ENCODE measurements at places on chromosomes 7 and 10. TPM values are rescaled to one million over a fixed set of nuclear protein-coding genes. Genes with fewer than 3 reads are reported as not detected.
A peak's percentile ranks its signal among the peaks of the same experiment; 100 is the strongest.

- no peak for DNase-seq
Measured at GRCh38 chr7:92244808-92245486, 767 bp downstream of the KRIT1 start.

GRCh38 chr7:111408724-111409123, 153.6 kb downstream of the IMMP2L start:
- DNase-seq = no peak

DNA sequence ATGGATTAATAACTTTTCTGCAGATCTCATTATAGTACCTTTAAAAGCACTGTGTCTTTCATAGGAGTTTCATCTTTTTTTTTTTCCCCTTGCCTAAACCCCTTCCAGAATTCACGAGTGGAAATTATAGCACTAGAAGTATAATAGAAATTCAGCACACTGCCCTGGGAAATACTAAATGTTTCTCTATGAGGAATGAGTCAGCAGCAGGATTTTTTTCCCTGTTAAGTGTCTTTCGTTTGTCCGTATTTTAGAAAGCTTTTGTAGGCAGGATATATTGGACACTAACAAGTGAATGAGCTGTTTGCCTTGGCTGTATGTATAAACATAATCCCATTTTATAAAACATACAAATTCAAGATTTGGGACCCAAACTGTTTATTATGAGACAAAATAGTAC, 105.8 kb downstream of the EXOC4 start:
- DNase-seq = peak; percentile 41

- DNase-seq = no peak
Measured at GRCh38 chr10:20945546-20946332, 48.6 kb upstream of the NEBL start.

DNA sequence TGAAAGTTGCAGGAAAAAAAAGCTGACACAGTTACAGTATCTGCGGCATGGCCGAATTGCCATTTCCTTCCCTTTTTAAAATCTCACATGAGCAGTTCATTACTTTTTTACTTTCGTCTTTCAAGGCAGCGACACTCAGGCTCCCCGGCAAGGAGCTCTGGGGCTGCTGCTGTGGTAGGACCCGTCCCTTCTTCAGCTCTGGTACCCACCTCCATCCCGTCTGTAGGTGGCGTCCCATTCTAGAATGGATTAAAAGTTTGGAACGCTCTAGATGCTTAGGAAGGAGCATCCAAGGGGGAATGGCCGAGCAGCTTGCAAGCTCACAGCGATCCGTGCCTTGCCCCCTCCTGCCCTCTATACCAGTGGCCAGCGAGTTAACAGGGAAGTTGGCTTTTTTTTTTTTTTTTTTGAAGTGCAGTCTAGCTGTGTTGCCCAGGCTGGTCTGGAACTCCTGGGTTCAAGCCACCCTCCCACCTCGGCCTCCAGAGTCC, 22.8 kb upstream of the TTYH3 start:
- peak; percentile 16 for DNase-seq

DNA sequence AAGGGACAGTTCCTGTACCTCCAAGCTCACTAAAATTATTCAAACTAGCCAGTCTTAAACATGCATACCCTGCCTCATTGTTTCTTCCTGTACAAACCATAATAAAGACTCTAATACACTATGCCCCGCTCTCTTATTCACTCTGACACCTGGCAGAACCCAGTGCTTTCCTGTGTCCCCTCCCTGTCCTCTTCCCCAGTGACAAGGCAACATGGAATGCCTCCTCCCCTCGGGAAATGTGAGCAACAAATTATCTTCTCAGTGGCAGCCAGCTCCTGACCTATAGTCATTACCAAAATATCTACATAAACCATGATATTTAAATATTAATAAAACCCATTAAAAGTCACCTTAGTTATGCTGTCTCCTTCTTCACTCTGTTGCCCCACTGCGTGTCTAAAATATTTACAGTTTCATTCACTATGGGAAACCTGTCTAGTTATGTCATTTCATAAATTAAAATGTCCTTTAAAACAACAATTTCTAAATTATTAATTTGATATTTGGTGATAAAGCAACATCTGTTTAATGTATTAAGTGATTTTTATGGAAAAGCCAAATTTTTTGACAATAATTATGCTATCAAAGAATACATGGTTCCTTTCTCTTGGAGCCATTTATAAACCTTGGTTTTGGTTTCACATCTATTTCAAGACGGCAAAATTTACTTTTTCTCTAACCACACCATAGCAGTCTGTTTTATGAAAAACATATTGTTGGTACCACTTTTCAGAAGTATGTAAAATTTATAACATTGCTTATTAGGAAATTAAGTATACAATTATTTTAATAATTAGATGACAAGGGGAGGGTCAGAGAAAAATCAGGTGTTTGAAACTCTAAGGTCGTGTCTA, 1355.2 kb downstream of the XPNPEP1 start:
- peak; percentile 8 for DNase-seq

DNA sequence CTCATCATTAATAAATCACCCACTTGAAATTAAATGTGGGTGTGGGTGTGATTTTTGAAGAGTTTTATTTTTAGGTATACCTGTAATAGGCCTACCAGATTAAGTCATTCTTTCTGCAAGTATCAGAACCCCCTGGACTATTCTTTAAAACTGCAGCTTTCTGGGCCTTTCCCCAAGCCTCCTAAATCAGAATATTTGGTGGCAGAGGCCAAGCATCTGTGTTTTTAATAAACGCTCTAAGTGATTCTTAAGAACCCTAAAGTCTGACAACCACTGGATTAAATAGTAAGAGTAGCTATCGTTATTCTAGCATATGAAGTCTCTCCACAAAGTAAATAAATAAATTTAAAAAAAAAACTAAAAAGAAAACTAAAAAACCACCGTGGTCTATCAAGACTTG, 703.0 kb upstream of the NRP1 start:
- DNase-seq = no peak

- peak; percentile 8 for DNase-seq
Measured at GRCh38 chr7:55307123-55307916, 57.8 kb upstream of the LANCL2 start.

DNA sequence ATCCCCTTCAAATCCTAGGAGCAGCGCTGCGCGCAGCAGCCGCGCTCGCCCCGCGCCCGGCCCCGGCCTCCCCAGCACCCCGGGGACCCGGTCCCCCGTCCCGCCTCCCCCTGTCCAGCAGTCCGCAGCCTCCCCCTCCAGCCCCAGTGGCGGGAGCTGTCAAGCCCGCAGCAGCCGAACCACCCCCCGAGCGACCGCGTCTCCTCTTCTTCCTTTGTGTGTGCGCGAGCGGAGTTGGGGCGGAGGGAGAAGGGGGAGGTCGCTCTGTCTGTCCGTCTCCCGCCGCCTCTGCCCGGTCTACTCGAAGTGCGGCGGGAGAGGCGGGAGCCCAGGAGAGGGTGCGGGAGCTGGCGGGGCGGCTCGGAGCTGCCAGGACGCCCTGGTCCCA, 375 bp upstream of the CHN2 start:
- no peak for DNase-seq

DNA sequence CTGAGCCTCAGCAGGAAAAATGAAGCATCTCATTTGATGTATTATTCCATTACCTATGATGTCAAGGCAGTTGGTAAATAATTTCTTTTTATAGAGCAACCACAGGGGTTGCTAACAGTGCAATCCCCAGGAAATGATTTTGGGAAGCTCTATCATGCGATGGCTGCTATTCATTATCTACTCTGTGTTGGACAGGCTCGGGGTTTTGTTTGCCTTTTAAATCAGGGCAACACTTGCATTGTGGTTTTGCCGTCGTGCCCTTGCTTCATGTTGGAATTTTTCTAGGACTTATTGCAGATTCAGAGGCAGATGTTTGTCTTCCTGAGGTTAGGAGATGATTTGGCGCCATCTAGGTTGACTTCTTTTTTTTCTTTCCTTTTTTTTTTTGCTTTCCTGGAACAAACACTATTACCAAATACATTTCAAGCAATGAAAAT, 128.4 kb downstream of the BICC1 start:
- peak; percentile 82 for DNase-seq

DNA sequence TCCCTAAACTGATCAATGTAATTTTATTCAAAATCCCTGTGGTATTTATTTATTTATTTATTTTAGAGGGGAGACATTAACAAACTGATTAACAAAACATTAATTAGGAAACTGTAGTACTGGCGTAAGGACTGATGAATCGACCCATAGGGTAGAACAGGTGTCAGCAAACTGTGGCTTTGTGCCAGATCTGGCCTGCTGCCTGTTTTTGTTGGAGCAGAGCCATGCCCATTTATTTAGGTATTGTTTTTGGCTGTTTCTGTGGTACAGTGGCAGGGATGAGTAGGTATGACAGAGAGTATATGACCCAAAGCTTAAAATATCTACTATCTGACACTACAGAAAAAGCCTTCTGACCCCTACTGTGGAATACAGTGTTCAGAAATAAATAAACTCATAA, 332.5 kb upstream of the ETV1 start:
- DNase-seq = no peak

DNA sequence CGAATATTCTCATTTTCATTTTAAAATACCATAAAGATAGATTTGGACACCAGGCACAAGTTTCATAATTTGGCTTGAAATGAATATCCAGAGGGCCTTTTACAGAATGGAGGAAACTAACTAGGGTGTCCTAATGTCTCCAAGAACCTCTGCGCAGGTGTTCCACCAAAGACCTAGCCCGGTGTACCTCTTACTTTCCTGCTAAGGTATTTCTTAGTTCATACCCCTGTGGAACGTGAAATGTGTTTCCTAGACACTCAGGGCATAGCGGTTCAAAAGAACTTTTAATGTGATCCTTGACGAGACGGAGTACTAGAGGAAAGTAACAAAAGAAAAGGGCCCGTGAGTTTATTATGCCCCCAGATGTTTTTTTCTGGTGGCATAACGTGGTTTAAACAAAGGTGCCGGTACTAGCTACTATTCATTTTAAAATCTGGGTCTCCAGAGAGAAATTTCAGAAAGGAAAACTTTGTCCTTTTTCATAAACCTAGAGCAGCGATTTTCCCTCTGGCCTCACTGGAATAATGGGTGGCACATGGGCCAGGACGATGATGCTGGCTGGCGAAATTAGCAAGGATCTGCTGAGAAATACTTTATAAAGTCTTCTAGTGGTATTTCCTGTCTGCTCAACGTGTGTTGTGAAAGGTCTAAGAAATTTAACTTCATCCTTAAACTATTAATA, 1.4 kb downstream of the APBB1IP start:
- DNase-seq = no peak

DNA sequence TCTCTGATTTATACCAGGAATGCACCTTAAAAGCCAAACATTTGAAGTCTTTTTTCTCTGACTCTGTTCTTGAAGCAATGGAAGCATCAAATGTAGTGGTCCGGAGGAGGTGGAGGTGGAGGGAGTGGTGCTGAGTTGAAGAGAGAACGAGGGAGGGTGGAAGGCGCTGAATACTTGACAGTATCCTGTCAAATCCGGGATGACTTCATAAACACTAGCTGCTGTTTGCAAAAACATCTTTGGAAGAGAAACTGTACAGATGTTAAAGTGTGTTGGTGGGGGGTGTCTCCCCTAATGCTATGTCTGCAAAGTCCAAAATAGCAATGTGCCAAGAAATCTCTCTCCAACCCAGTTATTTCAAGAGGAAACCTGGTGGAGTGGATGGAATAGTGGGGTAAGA, 328.5 kb upstream of the AUTS2 start:
- no peak for DNase-seq

DNA sequence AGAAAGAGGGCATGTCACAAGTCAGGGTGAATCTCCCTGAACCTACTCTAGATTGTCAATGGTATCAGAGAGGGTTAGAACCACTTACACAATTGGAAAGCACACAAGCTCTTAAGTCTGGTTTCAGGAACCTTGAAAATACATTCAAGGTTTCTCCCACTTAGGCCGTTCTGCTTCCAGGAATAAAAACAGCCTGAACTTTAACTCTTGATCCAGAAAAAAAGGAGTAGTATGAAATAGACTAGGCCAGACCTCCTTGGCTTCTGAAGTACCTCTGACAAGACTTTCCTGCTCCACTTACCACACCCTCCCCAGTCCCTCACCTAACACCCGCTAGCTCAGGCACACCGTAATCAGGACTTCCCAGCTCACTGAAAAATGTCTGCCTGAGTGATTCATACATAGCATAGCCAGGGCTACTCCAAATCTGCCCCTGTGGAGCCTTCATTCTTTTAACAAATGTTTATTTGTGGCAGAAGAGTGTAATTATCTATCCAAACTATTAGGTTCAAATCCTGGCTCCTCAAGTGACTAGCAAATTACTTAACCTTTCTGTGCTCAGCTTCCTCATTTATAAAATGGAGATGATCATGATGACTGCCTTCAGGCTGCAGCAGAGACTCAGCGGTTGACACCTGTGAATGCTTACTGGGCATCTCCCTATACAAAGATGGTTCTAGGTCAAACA, 30.3 kb upstream of the IL6 start:
- DNase-seq = no peak

- no peak for DNase-seq
Measured at GRCh38 chr7:50315739-50316671, 11.5 kb downstream of the IKZF1 start.

- DNase-seq = no peak
Measured at GRCh38 chr7:82152858-82153257, 290.7 kb downstream of the CACNA2D1 start.

GRCh38 chr10:21495002-21495751, 30.3 kb downstream of the SKIDA1 start:
- DNase-seq = no peak

DNA sequence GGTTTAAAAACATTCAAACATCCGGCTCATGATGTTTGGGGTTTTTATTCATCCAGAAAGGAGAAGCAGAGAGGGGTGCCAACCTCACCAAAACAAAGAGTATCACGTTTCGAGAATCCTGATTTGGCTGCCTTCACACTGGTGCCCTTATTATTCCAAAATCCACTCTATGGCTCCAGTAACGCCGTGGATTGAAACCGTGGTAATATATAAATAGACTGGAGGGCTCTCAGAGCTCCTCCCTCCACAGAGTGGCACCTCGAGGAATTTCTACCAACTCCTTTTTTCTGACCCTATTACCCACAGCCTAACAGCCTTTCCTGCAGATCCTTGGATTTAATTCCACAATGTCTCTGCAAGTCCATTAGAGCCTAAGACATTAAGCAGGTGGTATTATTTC, 353.6 kb downstream of the CRPPA start:
- DNase-seq = no peak

GRCh38 chr10:70950801-70951200, 62.4 kb upstream of the PCBD1 start:
- DNase-seq = no peak

The ZNF789 gene
- total RNA-seq = 9.9 TPM

The CDC14C gene
- not detected for total RNA-seq

The UCMA gene
- not detected for total RNA-seq

The SRGN gene
- total RNA-seq = 135 TPM

The ELMO1 gene
- total RNA-seq = 6.2 TPM

The CCDC172 gene
- not detected for total RNA-seq

The TCAF2 gene
- total RNA-seq = 3.3 TPM

The GDF2 gene
- not detected for total RNA-seq

The CALML5 gene
- not detected for total RNA-seq

The CLRN3 gene
- not detected for total RNA-seq

The TRPV5 gene
- not detected for total RNA-seq

The TDRD1 gene
- total RNA-seq = not detected

The CRCP gene
- total RNA-seq = 24.7 TPM

The GRID2IP gene
- not detected for total RNA-seq

The CPVL gene
- 0.50 TPM for total RNA-seq

The IDI2 gene
- total RNA-seq = not detected

Measured in HT1080 (cell line).